Memory B cell (primary cell): ENCODE measurements at places on chromosomes 2 and 18.
A peak's percentile ranks its signal among the peaks of the same experiment; 100 is the strongest.

DNA sequence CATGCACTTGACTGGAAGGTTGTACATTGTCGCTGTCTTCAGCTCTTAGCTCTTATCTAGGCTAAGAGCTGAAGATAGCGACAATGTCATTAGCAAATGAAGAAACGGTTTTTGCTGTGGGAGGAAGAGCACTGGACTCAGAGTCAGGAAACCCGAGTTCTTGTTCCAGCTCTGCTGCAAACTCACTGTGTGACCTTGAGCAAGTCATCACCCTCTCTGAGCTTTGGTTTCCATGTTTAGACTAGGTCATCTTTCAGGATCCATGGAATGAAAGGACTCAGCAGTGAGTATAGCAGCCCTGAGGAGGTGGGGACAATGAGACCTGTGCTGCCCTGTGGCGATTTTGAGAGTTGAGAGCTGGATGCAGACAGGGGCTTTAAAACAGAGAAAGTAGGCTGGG lies 85.3 kb downstream of the ASAP2 start:
- DNase-seq: no peak

GRCh38 chr2:46339676-46340459 lies 42.7 kb downstream of the EPAS1 start:
- no peak for DNase-seq

DNA sequence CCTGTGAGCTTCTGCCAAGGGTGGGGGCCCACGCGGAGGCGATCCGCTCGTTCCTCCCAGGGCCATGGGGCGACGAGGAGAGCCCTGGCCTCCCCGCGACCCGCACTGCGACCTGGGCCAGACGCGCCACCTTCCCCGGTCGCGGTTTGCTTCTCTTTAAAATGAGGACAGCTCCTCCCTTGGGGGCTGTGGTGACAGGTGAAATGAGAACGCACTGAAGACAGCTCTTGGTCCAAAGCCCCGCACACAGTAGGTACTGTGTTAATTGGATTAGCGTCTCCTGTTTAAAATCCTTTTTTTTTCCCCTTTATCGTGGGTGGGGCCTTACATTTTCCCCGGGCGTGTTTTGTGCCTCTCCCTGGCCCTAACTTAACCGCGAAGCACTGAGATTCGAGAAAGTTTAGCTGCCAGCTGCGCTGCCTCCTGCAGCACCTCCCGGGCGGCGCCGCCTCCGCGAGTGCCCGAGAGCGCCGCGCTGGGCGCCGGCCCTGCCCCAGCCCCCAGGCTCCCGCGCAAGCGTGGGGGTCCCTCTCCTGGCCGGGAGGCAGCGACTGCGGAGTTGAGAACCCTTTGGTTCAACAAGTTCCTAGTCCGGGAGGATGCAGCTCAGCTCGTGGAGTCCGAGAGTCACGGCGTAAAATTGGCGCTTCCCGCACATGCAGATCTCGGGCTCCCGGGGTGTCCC lies 1.1 kb downstream of the HPCAL1 start:
- DNase-seq: peak; percentile 58

DNA sequence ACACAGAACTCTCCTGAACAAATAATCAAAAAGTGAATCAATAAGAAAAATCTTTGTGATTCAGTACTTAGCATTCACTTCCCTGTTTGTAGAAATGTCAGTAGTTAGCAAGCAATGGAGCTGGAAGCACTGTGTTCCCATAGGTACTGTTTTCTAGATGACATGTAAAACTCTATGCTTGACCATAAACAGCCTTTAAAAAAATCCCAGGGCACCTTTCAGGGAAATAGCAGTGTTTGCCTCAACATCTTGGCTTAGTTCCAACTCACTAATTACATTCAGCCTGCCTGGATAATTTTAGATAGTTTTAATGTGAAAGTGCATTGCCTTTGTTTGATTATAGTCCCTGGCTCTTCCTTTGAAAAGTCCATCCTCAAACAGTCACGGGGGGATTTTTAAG lies 721.8 kb downstream of the ERBB4 start:
- DNase-seq: no peak

DNA sequence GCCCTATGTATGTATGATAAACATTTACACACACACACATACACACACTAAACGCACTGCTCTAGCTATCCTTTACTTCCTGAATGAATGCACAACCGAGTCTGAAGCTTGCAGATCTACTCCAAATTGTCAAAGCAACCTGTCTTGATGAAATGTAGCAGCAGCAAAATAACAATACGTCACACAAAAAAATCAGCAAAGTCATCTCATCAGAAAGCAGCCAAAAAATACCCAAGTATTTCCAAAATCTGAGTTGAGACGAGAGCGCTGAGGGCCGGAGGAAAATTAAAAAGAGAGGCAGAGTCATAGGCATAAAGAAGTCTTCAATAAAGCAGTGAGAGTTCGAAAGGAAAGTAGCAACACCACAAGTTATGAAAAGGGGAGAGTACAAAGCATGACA lies 67.7 kb downstream of the ZNF521 start:
- DNase-seq: no peak

- DNase-seq: no peak
These were observed 18.9 kb upstream of the ASAP2 start for GRCh38 chr2:9187620-9188214.

DNA sequence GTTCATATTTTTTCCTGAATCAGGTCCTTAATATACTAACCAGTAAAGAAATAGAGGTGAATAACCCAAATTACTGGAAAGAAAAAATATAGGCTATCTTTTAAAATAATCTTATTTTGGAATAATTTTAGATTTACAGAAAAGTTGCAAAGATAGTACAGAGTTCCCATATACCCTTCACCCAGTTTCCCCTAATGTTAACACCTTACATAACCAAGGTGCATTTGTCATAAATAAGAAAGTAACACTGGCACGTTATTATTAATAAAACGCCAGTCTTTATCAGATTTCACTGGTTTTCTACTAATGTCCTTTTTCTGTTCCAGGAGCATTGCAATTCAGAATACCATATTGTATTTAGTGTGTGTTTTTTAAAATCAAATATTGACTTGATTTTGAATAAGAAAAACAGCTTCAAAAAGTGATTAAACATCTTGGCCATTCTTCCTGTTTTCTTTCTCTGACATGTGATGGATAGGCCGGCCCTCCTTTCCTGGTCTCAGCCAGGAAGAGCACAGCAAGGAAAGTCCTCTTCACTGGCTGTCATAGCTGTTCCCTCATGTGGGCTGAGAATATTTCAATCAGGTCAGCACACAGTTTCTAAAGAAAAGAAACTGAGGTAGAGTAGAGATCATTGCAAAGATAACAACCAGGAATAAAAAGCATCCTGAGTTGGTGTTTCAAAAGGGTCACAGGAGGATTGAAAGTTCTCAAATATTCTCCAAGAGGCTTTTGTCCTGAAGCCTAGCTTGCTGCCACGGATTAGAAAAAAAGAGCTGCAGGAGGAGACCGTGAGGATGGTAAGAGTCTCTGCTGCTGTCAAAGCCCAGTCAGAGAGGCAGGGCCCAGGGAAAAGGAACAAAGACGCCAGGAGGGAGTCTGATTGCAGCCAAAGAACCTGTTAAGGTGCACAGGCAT lies 79.3 kb upstream of the ARL5A start:
- no peak for DNase-seq

DNA sequence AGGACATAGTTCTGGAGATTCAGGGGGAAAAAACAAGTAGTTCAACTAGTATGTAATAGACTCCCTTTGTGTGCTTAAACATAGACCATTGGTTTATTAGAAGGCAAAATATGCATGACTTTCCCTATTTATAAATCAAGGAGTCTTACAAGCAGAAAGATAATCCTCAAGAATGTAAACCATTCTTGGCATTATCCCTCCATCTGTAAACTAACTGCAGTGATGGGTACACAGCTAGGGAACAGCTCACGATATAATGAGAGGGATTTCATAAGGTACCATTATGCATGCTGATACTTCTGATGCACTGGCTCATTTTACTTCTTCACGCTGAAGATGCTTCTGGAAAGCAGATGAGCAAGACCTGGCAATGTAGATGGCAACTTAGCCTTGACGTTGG lies 878 bp downstream of the FBXO15 start:
- DNase-seq: no peak

GRCh38 chr2:96261328-96262003 lies 4.3 kb downstream of the TMEM127 start:
- no peak for DNase-seq
